Metanephros (tissue), 2 donors: ENCODE measurements at places on chromosomes 16 and 17. TPM values are rescaled to one million over a fixed set of nuclear protein-coding genes. Genes with fewer than 3 reads are reported as not detected.

Gene CDH5
- 67.2 TPM for total RNA-seq

Gene OTOP3
- not detected for total RNA-seq

Gene EXOC3L1
- 11.6 TPM for total RNA-seq

Gene ITGAX
- total RNA-seq: 9.5 TPM

Gene MPO
- total RNA-seq: 93.6 TPM

Gene PTX4
- 0.18 TPM for total RNA-seq

Gene ETV4
- total RNA-seq: 12.1 TPM

Gene SMPD3
- 1.1 TPM for total RNA-seq

Gene C17orf50
- total RNA-seq: not detected

Gene FA2H
- 3.4 TPM for total RNA-seq

Gene AANAT
- total RNA-seq: 0.41 TPM

Gene MYO1D
- 39.2 TPM for total RNA-seq

Gene TNFRSF17
- total RNA-seq: not detected

Gene EPN3
- 10.7 TPM for total RNA-seq

Gene PRSS53
- total RNA-seq: 1.1 TPM

Gene DHX40
- 74.2 TPM for total RNA-seq
